ENCODE measurements at places on chromosomes 16 and 17. TPM values are rescaled to one million over a fixed set of nuclear protein-coding genes. Genes with fewer than 3 reads are reported as not detected.
A peak's percentile ranks its signal among the peaks of the same experiment; 100 is the strongest.

Gene LRRC37B
- total RNA-seq, result 36.5 TPM

Gene TLCD1
- 2.5 TPM for total RNA-seq

Gene OR1A2
- not detected for total RNA-seq

- no peak for DNase-seq
These were observed 6.1 kb upstream of the LHX1 start for GRCh38 chr17:36931096-36931696.

GRCh38 chr16:70715860-70716357 lies 30.1 kb upstream of the MTSS2 start:
- DNase-seq, result no peak

DNA sequence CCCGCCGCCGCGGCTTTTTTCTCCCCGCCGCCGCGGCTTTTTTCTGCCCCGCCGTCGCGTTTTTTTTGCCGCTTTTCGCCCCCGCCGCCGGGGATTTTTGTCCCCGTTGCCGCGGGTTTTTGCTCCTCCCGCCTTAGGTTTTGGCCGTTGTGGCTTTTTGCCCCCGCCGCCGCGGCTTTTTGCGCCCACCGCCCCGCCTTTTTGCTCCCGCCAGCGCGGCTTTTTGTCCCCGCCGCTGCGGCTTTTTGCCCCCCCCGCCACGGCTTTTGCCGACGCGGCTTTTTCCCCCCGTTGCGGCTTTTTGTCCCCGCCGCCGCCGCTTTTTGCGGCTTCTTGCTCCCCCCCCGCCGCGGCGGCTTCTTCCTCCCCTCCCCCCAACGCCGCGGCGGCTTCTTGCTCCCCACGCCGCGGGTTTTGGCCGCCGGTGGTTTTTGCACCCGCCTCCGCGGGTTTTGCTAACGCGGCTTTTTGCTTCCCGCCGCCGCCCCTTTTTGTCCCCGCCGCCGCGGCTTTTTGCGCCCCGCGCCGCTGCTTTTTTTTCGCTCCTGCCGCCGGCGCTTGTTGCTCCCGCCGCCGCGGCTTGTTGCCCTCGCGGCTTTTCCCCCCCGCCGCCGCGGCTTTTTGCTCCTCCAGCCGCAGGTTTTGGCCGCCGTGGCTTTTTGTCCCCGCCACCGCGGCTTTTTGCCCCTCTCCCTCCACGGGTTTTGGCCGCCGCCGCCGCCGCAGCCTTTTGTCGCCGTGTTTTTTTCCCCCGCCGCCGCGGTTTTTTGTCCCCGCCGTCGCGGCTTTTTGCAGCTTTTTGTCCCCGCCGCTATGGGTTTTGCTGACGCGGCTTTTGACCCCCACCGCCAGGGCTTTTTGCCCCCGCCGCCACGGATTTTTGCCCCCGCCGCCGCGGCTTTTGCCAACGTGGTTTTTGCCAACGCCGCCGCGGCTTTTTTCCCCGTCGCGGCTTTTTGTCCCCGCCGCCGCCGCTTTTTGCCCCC lies 150.3 kb downstream of the KCNJ18 start:
- DNase-seq, result no peak

DNA sequence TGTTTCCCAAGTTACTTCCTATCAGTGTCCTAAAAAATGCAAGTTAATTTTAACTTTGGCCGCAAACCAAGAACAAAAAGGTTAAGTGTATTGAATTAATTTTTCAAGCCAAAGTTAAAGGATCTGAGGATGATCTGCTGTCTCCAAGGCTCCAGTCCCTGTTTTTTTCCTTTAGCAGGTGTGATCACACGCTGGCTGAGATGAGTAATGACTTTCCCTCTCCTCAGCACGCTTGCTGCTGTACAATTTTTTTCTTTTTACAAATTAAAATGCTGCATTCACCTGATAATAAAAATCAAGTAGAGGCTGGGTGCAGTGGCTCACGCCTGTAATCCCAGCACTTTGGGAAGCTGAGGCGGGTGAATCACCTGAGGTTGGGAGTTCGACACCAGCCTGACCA lies 3.9 kb upstream of the TNFSF12 start:
- DNase-seq, result no peak

DNA sequence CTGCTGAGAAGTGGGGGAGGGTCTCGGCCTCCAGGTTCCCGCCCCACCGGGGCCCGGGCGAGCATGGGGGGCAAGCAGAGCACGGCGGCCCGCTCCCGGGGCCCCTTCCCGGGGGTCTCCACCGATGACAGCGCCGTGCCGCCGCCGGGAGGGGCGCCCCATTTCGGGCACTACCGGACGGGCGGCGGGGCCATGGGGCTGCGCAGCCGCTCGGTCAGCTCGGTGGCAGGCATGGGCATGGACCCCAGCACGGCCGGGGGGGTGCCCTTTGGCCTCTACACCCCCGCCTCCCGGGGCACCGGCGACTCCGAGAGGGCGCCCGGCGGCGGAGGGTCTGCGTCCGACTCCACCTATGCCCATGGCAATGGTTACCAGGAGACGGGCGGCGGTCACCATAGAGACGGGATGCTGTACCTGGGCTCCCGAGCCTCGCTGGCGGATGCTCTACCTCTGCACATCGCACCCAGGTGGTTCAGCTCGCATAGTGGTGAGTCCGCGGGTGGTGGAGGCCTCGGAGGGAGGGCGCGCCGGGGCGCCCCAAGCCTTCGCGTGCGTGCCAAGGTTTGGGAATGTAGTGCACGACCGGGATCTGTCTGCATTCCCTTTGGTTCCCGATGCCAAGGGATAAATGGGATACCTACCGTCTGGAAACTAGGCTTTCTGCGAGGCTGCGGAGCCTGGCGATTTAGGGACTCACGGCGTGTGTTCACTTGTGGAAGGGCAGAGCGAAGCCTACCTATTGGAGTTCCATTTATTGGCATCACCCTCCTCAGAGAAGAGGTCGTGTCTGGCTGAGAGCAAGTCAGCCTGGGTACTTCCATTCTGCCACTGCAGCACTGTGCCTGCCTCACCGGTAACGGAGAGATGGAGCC lies 1.0 kb downstream of the ZNRF1 start:
- peak; percentile 53 for DNase-seq

DNA sequence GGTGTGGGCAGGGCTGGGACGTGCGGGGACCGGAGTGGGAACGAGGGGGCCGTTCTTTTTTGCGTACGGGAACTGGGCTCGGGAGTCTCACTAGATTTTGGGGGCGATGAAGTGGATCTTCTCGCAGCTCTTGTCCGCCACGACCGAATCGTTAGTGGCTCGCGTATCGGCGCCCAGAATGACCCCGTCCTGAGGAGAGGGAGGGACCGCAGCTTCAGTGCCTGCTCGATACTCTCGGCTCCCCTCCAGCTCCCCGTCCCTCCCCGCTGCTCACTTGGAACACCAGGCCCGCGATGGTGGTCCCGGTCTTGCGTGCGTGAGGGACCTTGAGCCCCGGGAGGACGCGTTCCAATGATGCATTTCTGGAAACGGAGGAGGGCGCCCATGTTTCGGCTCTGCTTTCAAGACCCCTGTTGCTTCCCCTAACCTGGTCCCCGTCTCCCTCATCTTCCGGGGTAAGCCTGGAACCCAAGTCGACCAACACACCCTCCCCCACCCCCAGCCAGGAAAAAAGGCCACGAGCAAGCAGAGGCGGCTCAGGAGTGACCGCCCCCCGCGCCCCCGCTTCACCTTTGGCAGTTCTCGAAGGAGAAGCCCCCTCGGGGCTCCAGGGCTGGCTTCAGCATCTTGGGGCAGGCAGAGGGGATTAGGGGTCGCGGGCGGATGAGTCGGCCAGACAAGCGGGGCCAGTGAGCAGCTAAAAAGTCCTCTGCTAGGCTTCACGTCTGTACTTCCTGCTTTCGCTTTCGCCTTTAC lies at the start of gene PSMB10:
Gene PSMB10 (minus strand): TSS at position 727 of the 756 bp plus-strand sequence. CDS start 101 bp downstream, at position 626.
- DNase-seq, result peak; percentile 68

DNA sequence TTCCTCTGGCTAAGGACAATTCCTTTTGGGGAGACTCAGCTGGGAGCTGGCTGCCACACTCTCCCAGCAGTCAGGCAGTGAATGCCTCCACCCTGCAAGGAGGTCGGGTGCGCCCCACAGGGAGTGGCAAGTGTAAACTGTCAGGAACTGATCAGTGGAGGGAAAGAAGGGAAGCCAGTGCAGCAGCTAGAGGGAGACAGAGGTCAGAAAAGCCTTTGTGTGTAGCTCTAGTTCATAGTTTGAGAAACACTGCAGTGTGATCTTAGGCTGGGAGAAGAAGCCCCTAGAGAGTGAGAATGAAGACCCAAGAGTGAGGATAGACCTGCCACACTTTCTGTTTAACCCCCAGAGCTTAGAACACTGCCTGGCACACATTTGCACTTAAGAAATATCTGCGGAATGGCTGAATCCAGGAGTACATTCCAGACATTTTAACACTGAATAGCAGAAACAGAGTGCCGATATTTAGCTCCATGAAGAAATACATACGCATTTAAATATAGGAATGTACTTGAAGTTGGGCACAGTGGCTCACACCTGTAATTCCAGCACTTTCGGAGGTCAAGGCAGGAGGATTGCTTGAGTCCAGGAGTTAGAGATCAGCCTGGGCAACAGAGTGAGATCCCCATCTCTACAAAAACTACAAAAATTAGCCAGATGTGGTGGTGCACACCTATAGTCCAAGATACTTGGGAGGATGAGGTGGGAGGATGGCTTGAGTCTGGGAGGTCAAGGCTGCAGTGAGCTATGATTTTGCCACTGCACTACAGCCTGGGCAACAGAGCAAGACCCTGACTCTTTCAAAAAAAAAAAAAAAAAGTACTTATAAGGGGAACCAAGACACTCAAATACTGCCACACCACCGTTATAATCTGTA lies 11.1 kb upstream of the SLC5A11 start:
- peak; percentile 38 for DNase-seq

DNA sequence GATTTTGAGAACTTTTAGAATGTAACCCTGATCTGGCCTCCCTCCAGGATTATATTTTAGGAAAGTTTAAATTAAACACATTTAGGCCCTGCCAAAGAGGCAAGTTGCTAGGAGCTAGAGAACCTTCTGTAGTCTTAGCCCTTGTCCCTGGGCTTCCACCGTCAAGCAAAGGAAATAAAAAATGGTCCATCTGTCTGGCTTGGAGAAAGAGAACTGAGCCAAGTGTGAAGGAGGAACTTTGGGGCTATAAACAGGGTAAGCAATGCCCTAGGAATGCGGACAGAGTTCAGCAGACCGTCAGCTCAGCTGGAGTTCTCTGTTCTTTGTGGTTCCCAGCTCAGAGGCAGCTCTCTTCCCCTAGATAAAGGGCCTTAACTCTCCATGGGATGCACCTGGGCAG lies 29.6 kb downstream of the RCVRN start:
- no peak for DNase-seq

DNA sequence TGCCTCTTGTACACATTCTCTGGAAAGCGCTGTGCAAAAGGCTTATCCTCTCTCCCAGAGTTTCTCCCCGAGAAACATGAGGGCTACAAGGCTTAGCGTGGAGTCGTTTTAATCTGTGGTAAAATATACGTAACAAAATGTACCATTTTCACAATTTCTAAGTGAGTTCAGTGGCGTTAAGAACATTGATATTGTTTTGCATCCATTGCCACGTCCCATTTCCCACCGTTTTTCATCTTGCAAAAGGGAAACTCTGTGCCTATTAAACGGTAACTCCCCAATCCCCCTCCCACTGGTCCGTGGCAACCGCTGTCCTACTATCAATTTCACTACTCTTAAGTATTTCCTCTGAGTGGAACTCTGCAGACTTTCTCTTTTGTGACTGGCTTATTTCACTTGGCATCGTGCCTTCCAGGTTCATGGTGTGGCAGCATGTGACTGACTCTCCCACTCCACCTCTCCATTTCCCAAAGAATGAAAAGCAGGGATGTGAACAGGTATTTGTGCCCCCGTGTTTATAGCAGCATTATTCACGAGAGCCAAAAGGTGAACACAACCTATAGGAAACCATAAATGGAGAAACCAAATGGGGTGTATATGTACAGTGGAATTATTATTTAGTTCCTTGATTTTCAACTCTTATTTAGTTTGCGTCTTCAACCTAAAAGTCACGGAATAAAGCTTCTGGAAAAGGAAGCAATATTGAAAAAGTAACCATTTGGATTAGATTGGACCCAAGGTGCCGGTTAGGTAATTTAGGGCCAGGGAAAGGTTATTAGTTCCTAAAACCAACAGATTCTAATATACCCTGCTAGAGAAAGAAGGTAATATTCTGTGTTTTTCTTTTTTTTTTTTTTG lies 1.1 kb upstream of the USP32 start:
- peak; percentile 19 for DNase-seq

- DNase-seq, result no peak
These were observed 52.2 kb downstream of the BCAS3 start for GRCh38 chr17:60729854-60730253.

GRCh38 chr16:15811481-15812400 lies 45.1 kb downstream of the MYH11 start:
- DNase-seq, result no peak

- no peak for DNase-seq
These were observed 402.6 kb upstream of the KIF2B start for GRCh38 chr17:53420035-53420641.

DNA sequence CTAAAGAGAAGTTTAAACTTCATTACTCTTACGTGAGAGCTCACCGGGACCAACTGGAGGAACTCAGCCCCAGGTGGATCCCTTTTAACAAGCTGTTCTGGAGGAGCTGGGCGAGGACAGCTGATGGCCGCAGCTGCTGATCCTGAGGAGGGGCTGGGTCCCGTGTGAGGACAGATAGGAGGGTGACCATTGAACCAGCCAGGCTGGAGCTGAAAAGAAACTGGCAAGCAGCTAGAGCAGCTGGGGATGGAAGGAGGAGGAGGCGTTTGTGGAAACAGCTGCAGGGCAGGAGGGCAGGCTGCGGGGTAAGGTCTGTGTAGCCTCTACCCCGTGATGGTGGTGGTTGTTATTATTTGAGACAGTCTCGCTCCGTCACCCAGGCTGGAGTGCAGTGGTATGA lies 119.5 kb downstream of the AATF start:
- DNase-seq, result no peak

- no peak for DNase-seq
These were observed 660 bp downstream of the RHBDF1 start for GRCh38 chr16:71540-72401.

DNA sequence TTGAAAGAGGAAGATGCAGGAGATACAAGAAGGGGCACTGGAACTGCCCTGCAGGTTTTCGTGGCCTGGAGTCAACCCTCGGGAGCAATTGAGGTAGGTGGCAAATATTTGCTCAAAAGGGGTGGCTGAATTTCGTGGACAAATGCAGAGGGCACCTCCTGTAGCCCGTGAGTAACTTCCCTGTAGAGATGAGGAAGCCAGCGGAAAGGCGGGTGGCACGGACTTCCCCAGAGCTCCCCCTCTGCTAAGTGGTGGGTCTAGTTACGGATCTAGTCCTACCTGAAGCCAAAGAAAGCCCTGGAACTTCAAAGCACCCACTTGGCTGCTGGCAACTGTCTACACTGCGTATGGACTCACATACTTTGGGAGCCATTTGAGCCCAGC lies 1.0 kb upstream of the ATP2C2 start:
- no peak for DNase-seq

DNA sequence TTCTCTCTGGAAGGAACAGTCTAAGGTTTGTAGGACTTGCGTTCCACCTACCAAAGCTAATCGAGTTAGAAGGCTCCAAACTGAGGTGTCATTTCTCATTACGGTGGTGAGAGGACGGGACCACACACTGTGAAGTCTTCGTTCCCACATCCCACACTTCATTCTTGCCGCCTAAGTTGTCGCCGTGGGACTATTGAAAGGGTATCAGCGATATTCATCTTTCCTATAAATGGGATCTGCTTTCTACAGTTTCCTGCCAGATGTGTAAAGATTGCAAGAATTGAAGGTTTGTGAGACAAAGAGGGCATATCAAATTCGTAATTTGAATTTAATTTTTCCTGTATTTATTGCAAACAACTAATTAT lies 608 bp upstream of the TRIM37 start:
- DNase-seq, result no peak

Measured in OCI-LY7 (cell line).